ENCODE measurements at places on chromosomes 2 and 18.

DNA sequence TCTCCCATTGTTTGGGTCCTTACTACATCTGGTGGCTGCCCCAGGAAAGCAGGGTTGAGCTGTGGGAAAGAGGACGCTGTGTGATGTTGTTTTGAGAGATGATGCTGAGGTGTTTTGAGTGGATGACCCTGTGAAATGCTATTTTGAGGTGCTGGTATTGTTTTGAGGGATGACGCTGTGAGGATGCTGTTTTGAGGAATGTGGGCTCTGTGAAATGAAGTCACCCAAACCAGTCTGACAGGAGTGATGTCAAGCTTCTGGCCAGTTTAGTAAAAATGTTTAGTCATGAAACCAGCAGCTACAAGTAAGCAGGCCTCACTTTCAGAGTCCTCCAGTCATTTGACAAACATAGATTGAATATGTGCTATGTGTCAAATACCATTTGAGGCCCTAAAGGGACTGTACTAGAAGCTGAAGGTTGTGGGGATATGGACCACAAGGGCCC, 16.1 kb upstream of the PUM2 start:
- peaks cover 3% of the 10 kb centered on the region for H3K36me3 ChIP-seq
- peak overlapping the region; percentile 59 for H3K27ac ChIP-seq
- H3K4me3 ChIP-seq: no peak overlapping the region
- H3K4me1 ChIP-seq: peaks cover 12% of the 10 kb centered on the region

DNA sequence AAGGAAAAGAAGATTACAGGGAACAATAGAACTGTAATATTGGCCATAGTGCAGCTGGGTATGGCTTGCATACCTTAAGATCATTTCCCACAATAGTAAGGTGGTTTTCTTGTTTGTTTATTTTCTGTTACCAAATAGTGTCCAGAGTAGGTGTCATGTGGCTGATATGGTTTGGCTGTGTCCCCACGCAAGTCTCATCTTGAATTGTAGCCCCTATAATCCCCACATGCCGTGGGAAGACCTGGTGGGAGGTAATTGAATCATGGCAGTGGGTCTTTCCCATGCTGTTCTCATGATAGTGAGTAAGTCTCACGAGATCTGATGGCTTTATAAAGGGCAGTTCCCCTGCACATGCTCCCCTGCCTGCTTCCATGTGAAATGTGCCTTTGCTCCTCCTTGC, 190.1 kb downstream of the ICOS start:
- H3K4me3 ChIP-seq: no peak overlapping the region
- no peak overlapping the region for H3K27ac ChIP-seq
- no peaks in the 10 kb centered on the region for H3K27me3 ChIP-seq
- no peak for DNase-seq
- H3K4me1 ChIP-seq: no peaks in the 10 kb centered on the region

DNA sequence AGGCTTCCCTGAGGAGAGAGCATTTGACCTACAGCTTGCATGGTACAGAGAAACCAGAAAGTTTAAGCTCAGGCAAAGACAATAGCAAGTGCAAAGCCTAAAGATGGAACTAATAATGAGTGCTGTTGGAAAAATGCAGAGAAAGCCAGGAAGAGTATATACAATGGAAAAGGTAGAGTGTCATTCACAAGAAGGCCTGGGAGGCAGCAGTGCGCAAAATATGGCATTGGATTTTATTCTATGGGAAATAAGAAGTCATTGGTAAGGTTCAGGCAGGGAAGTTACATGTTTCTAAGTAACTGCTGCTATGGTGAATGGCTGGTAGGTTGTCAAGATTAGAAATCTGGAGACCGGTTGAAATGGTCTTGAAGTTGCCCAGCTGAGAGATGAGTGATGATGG, 2167.3 kb upstream of the CELF4 start:
- no peaks in the 10 kb centered on the region for H3K4me1 ChIP-seq
- no peaks in the 10 kb centered on the region for H3K36me3 ChIP-seq
- H3K27ac ChIP-seq: no peak overlapping the region
- no peaks in the 10 kb centered on the region for H3K27me3 ChIP-seq
- DNase-seq: peak; percentile 2

DNA sequence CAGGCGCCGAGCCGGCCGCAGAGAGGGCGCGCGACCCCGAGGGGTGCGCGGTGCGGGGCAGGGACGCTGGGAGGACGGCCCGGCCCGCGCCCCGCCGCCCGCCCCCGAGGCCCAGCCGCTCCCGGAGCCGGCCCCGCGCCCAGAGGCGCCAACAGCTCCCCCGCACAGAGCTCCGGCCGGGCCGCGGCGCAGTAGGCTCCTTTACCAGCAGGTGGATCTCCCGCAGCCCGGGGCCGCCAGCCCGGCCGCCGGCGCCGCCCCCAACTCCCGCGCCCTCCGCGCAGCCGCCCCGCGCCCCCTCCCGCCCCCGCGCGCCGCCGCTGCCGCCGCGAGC, 258 bp downstream of the MGAT4A start:
- H3K4me1 ChIP-seq: no peaks in the 10 kb centered on the region
- DNase-seq: peak; percentile 62
- no peak overlapping the region for H3K27ac ChIP-seq
- peak overlapping the region; percentile 79 for H3K4me3 ChIP-seq

- no peaks in the 10 kb centered on the region for H3K4me1 ChIP-seq
- peaks cover 49% of the 10 kb centered on the region for H3K36me3 ChIP-seq
- H3K27ac ChIP-seq: peak overlapping the region; percentile 42
These were observed 12.9 kb downstream of the ARPC2 start for GRCh38 chr2:218229851-218230250.

GRCh38 chr2:10564876-10565445, 116.8 kb upstream of the ODC1 start:
- DNase-seq: no peak
- H3K4me1 ChIP-seq: peaks cover 4% of the 10 kb centered on the region
- peaks cover 4% of the 10 kb centered on the region for H3K36me3 ChIP-seq
- no peak overlapping the region for H3K4me3 ChIP-seq

DNA sequence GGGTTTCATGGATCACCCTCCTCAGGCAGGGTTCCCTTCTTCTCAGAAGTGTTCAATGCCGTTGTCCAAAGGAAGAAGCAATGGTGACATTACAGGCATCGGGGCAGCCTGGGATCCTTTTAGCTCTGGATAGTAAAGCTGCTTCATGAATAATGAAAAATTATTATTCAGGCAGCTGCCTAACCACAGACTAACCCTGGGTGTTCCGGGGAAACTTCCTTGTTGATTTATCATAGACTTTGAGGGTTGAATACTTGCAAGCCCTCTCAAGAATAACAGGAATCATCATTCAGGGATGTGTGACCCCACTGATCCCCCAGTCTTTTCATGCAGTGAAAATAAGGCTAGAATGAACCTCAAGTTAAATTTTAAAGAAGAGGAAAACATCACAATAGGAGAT, 419.4 kb downstream of the MEIS1 start:
- no peaks in the 10 kb centered on the region for H3K36me3 ChIP-seq
- H3K4me1 ChIP-seq: no peaks in the 10 kb centered on the region
- no peak overlapping the region for H3K27ac ChIP-seq
- no peak for DNase-seq

DNA sequence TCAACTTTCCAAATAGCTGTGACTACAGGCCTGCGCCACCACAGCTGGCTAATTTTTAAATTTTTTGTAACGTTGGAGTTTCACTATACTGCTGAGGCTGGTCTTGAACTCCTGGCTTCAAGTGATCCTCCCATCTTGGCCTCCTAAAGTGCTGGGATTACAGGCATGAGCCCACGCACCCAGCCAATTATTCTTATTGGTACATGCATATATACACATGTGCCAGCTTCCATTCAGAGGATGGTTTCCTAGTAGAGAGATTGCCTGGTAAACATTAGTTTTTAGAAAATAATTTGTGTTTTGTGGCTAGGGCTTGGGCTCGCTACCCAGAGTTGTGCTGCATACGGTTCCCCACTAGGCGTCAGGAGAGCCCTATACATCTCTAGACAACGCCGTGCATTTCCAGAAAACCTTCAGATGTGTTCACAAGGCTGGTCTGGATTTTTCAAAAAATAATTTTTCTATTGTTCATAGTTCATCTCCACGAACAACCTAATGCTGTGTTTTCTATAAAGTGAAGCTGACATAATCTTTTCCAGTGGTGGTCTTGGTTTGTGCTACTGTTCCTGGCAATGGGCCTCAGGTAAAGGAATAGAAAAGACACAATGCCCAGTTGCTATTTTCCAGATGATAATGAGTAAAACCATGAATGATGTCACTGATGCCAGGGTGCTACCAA, 14.6 kb upstream of the AFG3L2 start:
- no peak overlapping the region for H3K4me3 ChIP-seq
- no peaks in the 10 kb centered on the region for H3K4me1 ChIP-seq
- no peak overlapping the region for H3K27ac ChIP-seq
- peak; percentile 42 for DNase-seq
- H3K27me3 ChIP-seq: no peaks in the 10 kb centered on the region

DNA sequence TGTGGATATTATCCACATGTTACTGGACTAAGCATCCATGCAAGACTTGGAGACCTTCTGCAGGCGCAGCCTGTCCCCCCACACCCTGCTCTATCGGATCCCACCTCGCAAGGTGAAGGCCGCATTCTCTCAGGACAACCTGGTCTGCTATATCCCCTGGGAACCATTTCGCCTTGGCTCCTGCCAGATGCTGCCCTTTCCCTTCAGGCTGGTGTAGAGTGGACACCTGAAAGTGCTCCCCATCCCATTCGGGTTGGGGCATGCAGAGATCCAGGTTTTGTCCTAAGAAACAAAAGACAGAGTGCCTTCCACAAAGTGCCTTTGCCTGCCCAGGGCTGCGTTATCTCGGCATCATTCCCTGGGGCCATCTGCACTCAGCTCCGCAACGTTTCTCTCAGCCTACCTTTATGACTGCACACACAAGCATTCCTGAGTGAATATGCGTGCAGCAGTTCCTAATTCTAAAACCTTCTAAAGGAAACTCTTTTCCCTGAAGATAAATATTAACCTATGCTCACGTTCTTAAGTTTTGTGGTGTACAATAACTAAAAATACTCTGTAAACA, 20.5 kb downstream of the FHL2 start:
- H3K4me3 ChIP-seq: no peak overlapping the region
- H3K27me3 ChIP-seq: no peaks in the 10 kb centered on the region
- H3K4me1 ChIP-seq: peaks cover 35% of the 10 kb centered on the region
- H3K27ac ChIP-seq: peak overlapping the region; percentile 57

Data from trophoblast cell (in vitro differentiated cells and primary cell).